ENCODE measurements at places on chromosomes 7 and 10.

- DNase-seq = no peak
Measured at GRCh38 chr10:89915021-89915420, 213.6 kb downstream of the KIF20B start.

- DNase-seq = no peak
Measured at GRCh38 chr10:22016046-22016705, 12.6 kb upstream of the DNAJC1 start.

DNA sequence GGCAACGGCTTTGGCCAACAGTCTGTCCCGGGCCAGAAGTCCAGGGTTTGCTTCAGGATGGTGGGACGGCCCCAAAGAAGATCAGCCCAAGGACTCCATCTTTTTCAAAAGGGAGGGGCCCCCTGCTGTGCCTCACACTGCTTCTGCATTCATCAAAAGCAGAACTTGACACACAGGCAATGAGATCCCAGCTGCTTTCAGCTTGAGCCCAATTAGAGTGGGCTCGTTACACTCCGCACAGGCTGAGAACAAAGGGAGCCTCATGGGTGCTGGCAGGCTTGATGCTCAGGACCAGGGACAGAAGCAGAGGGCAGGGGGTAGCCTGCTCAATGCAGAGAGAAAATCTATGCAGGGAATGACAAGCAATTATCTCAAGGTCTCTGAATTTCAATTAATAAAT lies 45.5 kb downstream of the VOPP1 start:
- no peak for DNase-seq

GRCh38 chr10:46253076-46254006 lies 33.5 kb upstream of the ANTXRL start:
- DNase-seq = no peak

- DNase-seq = no peak
Measured at GRCh38 chr7:157458254-157458633, 121.4 kb downstream of the DNAJB6 start.

DNA sequence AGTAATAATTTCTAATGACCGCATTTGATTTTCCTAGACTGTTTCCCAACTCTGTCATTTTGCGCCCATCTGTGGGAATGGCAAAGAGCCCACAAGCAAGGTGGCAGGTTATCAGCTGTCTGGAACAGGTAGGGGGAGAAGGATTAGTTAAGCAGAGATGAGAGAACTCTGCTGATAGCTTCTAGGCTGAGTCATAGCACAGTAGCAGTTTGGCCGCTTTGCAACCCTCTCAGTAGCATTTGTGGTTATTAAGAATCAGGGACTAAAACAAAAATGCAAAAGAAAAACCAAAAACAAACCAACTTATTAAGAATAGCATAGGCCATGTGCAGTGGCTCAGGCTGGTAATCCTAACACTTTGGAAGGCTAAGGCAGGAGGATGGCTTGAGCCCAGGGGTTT lies 602.7 kb upstream of the SORCS1 start:
- DNase-seq = no peak

GRCh38 chr10:31949266-31949665 lies 20.6 kb upstream of the ARHGAP12 start:
- no peak for DNase-seq

DNA sequence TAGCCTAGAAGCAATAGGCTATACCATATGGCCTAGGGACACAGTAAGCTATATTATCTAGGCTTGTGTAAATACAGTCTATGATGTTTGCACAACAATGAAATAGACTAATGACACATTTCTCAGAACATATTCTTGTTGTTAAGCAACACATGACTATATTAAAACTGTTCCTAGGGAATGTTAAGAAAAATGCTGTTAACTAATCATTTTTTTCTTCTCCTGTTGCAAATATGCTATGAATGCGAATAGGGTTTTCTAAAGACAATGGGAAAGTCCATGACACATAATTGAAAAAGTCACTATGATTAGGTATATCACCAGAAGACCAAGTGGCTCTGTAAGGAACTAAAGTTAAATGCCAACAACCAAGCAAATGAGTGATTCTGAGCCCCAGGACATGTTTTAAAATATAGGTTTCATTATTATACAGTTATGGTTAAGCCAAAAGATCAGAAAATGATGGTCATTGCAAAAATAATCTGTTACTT lies 454.0 kb upstream of the SORCS1 start:
- DNase-seq = no peak
